ENCODE measurements at places on chromosomes 3 and 15.

DNA sequence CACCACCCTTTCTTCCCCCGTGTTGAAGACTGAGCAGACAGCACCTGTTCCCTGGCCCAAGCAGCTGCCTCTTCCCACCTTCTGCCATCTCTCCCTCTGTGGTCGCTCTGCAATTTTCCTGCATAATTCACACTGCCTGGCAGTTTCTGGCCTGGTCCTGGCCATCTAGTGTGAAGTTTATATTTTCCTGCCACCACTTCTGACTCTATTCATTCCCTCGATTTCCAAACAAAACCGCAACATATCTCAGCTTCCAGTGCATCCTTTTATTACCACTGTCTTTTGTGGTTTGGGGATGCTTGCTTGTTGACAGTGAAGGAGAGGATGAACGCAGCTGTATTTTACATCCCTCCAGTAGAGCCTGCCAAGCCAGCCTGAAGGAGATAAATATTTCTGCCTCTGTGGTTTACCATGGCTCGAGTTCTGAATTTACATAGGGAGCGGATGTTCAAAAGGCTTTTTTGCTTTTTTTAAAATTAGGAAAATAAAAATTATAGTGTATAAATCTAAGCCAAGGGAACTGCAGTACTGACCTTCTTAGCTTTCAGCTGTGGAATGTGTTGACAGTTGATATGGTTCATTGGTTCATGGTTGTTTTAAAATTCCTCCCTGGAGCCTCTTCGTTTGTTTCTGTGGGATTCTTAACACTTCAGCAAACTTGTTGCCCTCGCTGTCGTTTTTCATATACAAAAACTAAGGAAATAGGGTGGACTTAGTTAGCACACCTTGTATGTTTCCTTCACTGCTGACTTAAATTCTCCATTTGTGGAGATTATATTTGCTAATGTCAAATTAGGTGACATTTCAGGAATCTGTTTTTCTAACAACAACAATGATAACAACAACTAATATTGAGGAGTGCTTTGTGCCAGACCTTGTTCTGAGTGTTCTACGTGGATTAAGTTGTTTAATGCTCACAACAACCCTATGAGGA lies 250.5 kb downstream of the ADAMTSL3 start:
- no peak for DNase-seq

- no peak for DNase-seq
Measured at GRCh38 chr3:100634493-100635272, 25.3 kb downstream of the ADGRG7 start.

DNA sequence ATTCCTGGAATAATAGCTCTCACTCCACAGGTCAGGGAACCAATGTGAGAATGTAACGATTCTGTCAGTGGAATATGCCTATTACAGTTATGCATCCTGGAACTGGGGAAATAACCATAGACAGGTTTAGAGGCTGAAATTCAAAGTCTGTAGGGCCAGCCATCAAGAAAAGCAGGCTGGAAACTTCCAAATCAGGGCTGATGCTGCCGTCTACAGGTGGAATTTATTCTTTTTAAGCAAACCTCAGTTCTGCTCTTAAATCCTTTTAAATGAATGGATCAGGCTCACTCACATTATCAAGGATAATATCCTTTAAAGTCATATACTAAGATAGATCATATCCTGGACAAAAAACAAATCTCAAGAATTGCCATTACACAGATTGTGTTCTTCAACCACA lies 699.8 kb downstream of the NR2F2 start:
- no peak for DNase-seq

DNA sequence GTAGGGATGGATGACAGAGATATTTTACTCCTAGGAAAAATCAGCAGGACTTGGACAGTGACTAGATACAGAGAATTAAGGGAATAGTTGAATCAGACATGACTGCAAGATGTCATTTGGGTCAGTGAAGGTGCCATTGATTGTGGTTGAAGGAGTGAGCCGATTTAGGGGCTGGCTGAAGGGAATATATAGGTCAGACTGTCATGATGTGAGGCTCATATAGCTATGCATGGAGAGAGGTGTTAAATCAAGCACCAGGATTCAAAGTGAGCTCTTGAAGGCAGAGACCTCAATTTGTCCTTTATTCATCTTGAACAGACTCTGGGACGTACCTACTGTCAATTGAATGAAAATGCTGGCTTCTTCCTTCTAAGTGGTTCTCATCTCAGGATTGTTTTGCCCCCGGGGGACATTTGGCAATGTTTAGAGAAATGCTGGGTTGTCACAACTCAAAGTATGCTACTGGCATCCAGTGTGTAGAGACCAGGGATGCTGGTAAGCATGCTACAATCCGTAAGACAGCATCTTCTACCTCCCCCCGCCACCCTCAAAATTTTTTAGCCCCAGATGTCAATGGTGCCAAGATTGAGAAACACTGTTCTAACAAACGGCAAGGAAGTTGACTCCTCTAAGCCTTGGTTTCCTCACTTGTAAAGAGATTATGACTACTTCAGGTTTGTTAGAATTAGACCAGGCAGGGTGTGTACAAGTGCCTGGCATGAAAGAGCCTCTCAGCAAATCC lies 7.8 kb downstream of the ATP2C1 start:
- DNase-seq = no peak

GRCh38 chr15:73944161-73945129 lies 18.2 kb downstream of the LOXL1 start:
- DNase-seq = no peak

GRCh38 chr3:152298393-152299248 lies 29.9 kb downstream of the MBNL1 start:
- peak; percentile 82 for DNase-seq

- no peak for DNase-seq
Measured at GRCh38 chr3:185250653-185251052, 3.2 kb downstream of the EHHADH start.

GRCh38 chr3:120173056-120173675 lies 78.9 kb upstream of the GSK3B start:
- DNase-seq = no peak

- DNase-seq = no peak
Measured at GRCh38 chr3:109643590-109643989, 306.2 kb upstream of the DPPA4 start.

DNA sequence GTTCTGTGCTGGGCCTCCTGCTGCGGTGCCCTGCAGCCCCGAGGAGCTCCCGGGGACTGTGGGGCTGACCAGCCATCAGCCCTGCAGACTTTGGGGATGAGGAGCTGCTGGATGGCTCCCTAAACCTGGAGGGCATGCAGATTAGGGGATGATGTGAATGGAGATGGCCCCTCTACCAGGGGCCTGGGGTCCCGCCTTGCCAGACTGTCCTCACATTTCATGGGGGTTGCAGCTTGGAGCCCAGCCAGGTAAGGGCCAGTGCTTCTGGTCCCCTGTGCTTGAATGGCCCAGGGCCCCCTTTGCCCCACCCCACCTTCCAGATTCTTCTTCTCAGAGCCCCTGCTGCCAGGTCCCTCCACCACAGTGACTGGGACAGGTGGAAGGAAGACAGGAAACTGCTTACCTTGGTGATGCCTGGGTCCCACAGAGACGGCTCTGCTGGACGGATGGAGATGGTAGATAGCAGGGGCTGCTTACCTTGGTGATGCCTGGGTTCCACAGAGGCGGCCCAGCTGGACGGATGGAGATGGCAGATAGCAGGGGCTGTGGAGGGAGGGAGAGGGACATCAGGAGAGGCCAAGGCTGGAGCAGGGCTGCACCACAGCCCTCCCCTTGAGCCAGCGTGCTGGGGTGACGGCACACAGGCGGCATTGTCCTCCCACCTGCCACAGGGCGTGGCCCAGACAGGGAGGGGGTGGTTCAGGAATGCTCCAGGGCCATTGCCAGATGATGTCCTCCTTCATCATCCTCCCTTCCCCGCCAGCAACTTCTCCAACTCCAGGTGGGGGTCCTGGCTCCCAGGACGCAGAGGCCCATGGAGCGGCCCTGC lies at the start of gene SPTBN5:
SPTBN5 (minus strand) TSS at position 632 of the 829 bp plus-strand sequence; CDS start at position 76, 556 bp downstream.
- DNase-seq = no peak

GRCh38 chr15:69719527-69720240 lies 267.1 kb downstream of the RPLP1 start:
- peak; percentile 77 for DNase-seq

- no peak for DNase-seq
Measured at GRCh38 chr3:192727032-192727847, at the start of gene FGF12. Gene FGF12 (minus strand): TSS chr3:192727541.

GRCh38 chr3:56323986-56324420 lies 144.3 kb downstream of the ERC2 start:
- DNase-seq = no peak

GRCh38 chr3:179336345-179336929 lies 11.1 kb upstream of the MFN1 start:
- DNase-seq = no peak

DNA sequence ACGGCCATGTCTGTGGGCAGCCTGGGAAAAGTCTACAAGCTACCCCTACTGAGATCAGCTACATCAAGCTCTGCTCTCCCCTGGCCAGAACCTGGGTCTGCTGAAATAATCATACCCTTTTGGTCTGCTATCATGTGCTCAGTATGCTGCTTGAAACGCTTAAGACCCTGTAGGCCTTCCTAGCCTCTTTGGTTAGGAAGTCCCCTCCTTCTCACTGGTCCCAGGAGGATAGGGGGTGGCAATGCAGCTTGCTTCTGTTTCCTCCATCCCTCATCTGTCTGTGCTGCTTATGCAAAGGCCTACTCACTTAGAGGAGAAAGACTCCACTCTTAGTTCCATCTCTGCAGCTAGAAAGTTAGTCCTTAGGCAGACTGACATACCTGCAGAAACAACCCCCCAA lies 118.2 kb upstream of the RASGRP1 start:
- no peak for DNase-seq

GRCh38 chr3:69318410-69318809 lies 67.5 kb downstream of the FRMD4B start:
- DNase-seq = no peak

- no peak for DNase-seq
Measured at GRCh38 chr15:77597804-77598453, 34.8 kb downstream of the LINGO1 start.

- DNase-seq = no peak
Measured at GRCh38 chr3:12752102-12752501, 7.0 kb downstream of the TMEM40 start.

DNA sequence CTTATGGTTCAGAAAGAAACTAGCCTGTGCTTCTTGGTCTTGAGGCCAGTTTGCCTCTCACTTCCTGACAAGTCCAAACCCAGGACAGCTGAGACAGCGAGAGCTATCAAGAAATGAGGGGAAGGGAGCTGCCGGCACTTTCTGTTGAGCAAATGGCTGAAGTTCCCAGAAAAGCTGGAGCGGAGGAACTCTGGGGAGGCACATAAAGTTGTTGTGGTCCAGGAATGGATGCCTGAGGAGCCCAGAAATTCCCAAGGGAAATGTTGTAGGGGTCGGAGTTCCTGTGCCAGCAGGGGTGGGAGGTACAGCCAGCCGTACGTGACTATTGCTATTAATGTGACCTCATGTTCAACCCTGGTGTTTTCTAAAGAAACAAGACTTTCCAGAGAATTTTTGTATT lies 98.8 kb upstream of the TNFAIP8L3 start:
- DNase-seq = no peak

DNA sequence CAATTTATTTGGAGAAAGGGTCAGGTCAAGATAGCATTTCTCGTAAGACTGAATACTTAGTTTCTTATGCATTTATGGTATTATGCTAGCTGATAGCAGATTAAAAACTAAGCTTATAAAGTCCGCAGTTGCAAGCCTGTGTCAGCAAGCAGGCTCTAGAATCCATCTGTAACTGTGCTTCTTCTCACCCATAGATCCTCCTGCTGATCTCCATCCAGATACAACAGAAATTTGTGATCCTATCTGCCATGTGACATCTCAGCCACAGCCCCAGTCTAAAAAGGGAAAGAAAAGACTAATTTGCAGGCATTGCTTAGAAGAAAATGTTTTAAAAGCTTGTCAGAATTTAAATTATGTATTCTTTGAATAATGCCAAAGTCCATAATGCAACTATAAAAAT lies 265.4 kb upstream of the CCDC54 start:
- no peak for DNase-seq

GRCh38 chr3:31105438-31106077 lies 211.1 kb upstream of the GADL1 start:
- no peak for DNase-seq

DNA sequence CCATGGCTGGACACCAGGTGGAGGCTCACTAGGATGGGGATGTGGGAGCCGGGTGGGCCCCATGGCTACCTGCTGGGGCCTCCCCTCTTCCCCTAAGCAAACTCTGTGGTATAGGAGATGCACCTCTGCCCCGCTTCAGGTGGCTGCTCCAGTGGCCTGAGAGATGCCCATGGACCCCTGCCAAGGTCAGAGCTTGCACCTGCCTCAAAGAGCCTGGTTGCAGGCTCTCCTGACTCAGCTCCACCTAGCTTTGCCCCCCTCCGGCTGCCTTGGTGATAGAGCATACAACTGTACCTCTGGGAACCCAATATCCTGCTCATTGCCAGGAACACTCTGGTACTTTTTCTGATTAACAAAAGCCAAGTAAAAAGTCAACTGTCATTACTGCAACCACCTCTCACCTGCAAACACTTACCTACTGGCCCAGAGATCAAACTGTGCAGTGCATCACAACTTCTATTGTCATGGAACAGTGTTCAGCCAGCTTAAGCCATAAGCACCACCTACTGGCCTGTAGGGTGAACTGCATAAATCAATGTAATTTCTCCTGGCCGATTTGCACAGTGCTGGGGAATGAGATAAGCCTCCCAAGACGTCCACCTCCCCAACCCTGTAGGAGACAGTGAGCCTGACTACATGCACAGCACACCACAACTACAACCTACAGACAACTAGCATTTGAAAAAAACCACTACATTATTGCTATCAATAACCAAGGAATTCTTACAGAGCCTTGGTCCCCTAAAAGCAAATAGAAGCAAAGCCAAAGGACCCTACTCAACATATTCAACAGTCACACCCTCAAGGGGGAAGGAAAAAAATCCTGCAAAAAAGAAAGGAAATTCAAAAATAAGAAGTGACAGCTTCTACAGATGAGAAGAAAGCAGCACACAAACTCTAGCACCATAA lies 352.4 kb upstream of the ARHGEF26 start:
- DNase-seq = peak; percentile 70

- DNase-seq = no peak
Measured at GRCh38 chr15:67267440-67267839, 12.9 kb downstream of the IQCH start.

GRCh38 chr15:61331019-61331418 lies 101.9 kb upstream of the RORA start:
- DNase-seq = no peak

DNA sequence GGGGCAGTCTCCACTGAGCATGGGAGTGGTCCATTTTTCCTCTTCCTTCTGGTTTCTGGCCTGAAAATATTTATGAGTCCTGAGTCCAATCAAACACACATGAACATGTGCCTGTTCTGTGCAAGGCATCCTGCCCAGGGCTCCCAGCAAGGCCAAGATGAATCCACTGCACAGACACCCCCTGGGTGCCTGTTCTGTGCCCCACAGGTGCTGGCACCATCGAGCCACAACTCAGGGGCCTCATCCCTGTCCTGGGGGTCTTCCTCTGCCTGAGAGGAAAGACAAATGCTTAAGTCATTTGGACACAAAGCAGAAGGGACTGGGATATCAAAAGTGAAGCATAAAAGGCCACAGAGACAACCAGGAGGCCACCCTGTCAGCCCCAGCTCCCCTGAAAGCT lies 87.4 kb upstream of the IQSEC1 start:
- no peak for DNase-seq

All from CD4-positive, alpha-beta T cell treated with Interleukin-15 for 4 hours (primary cell).